ENCODE measurements at places on chromosomes 1 and 21. TPM values are rescaled to one million over a fixed set of nuclear protein-coding genes. Genes with fewer than 3 reads are reported as not detected.

Gene NTNG1
- not detected for total RNA-seq

Gene NKAIN1
- total RNA-seq: not detected

Gene FCAMR
- not detected for total RNA-seq

Gene LEFTY1
- not detected for total RNA-seq

DNA sequence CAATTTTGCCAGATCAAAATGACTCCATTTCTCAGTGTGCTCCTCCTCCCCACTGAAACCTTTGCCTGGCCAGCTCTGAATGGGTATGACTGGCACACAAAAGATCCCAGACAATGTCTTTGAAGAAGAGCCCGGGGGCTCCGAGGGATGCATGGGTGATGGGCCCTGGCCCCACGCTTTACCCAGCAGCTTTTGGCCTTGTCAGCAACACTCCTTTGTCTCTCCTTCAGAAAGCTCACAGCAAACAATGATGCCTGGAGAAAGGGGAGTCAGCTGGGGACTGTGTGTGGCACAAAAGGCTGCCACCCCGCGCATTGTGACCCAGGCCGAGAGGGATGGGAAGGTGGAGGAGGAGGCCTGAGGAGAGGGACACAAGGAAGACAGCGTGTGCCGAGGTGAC is 45.9 kb downstream of the PLXNA2 start:
- no peak for DNase-seq

DNA sequence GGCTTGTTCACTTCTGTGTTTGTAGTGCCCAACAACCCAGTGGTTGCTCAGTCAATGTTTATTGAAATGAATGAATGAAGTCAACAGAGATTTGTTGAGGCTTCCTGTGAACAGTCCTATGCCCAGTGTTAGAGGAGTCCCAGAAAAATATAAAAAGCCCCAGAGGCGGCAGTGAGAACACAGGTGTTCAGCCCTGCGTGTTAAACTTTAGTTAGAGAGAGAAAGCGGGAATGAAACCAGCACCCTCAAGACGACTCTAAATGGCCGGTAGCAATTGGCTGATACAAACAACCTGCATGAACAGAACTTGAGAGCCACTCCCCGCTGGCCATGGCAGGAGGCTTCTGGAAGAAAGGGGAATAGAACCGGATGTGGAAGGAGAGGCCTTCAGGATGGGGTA is 22.6 kb downstream of the TMEM51 start:
- no peak for DNase-seq

- DNase-seq: no peak
Observed at GRCh38 chr1:85555867-85556573, 24.5 kb upstream of the CCN1 start.

DNA sequence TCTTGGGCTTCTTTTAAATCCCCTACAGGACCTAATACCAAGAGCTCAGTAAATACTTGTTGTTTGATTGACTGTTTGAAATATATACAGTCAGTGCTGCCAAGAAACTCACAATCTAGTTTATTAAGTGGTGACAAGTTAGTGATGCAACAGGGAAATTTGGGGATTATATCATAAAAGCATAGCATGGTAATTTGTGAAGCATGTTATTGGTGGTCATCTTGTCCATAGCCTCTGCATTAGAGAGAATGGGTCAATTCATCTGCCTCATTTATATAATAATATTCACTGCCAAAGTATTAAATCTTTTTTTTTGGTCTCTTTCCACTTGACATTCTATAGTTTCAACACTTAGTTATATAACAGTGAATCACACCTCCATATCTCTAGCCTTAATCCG is 138.2 kb upstream of the SPAG17 start:
- DNase-seq: no peak

GRCh38 chr1:188194916-188195315 is 1366.2 kb downstream of the PLA2G4A start:
- DNase-seq: no peak

DNA sequence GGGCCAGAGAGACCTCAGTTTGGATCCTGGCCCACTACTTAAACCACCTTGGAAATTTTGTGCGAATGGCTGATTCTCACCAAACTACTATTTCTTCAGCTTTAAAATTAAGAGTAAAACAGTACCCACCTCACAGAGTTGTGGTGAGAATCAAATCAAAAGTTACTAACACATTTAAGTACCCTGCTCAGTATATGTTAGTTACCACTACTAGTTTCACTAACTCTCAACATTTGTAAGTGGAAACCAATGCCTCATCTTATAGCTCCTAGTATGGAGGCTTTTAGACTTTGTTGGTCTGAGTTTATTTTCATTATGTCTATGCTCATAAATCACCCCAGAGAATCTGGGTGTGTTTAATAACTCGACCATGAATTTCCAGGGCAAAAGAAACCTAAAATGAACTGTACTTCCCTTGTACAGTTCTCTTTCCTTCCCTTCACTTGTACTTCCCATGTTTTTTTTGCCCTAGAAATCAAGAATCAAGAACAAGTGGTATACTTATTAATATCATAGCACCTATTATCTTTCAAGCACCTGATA is 11.6 kb upstream of the SERBP1 start:
- DNase-seq: no peak

- no peak for DNase-seq
Observed at GRCh38 chr1:6495041-6495441, 3.6 kb upstream of the PLEKHG5 start.

GRCh38 chr1:230426246-230427093 is at the start of gene PGBD5:
Gene PGBD5 (minus strand): TSS chr1:230426332. CDS start chr1:230425928, 404 bp downstream.
- no peak for DNase-seq

GRCh38 chr1:32718527-32718926 is 16.0 kb upstream of the SYNC start:
- no peak for DNase-seq

DNA sequence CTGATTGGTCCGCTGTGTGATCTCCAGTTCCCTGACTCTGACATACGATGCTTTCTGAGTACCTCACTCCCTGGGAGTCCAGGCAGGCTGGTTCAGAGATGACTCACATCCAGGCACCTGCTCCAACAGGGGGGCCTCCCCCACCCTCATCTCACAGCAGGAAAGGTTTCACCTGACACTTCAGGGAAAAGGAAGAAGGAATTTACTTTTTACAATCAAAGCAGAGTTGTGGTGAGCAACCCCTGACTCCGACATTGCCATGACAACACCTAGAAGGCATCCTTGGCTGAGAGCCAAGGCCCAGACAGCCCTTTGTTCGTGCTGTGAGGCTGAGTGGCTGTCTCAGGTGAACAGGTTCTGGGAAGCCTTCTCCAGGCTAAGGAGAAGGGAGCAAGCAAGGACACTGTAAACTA is 164.6 kb upstream of the GJB5 start:
- DNase-seq: no peak

Measured in mesenteric fat pad (tissue), 1 donor.